ENCODE measurements at places on chromosomes 3 and 15.

- DNase-seq: no peak
Measured at GRCh38 chr3:152176241-152176640, 92.5 kb upstream of the MBNL1 start.

- peak; percentile 45 for DNase-seq
Measured at GRCh38 chr3:47578691-47579632, at the start of gene CSPG5. TSS of gene CSPG5 (minus strand) at chr3:47578865. CDS start at chr3:47578693, 172 bp downstream.

GRCh38 chr3:30199096-30199759 lies 407.2 kb upstream of the TGFBR2 start:
- DNase-seq: no peak

- no peak for DNase-seq
Measured at GRCh38 chr15:19984101-19984500, 557.5 kb downstream of the GOLGA6L6 start.

GRCh38 chr3:111929484-111929883 lies 49.3 kb upstream of the ABHD10 start:
- DNase-seq: no peak

GRCh38 chr3:9700536-9700935 lies 3.1 kb upstream of the CPNE9 start:
- no peak for DNase-seq

GRCh38 chr3:168121184-168122017 lies 25.7 kb upstream of the GOLIM4 start:
- no peak for DNase-seq

DNA sequence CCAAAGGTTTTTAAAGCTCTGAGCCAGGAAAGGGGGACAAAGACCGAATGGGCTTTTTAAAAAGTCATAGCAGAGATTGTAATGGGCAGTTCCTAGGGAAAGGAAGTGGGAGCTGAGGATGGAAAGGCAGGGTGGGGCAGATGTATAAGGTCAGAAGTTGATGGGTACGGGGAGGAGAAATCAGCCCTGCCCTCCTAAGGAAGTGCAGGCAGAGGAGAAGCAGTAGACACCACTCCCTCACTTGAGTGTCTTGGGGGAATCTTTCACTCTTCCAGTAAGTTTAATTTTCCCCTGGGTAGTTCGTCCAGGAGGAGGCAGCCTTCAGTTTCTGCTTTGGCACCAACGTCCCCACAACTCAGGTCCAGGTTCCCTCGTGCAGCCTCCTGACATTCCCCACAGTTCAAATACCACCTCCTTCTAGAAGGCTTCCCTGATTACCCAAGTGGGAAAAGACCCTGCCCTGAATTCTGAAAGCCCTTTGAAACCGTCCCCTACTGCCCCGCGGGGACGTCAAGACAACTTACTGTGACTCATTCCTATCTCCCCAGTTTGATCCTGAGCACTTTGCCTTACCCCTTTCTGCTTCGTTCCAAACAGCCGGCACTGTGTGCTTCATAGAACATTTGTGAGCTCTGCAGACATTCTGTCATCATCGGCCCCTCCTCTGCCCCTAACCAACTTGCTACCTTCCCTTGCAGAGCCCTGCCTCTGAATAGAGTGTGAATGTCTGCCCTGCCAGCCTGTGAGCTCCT lies 14.3 kb upstream of the SRP14 start:
- no peak for DNase-seq

- DNase-seq: no peak
Measured at GRCh38 chr15:75008221-75008625, 12.9 kb downstream of the SCAMP5 start.

GRCh38 chr3:157428853-157429252 lies 7.8 kb upstream of the PTX3 start:
- DNase-seq: no peak

DNA sequence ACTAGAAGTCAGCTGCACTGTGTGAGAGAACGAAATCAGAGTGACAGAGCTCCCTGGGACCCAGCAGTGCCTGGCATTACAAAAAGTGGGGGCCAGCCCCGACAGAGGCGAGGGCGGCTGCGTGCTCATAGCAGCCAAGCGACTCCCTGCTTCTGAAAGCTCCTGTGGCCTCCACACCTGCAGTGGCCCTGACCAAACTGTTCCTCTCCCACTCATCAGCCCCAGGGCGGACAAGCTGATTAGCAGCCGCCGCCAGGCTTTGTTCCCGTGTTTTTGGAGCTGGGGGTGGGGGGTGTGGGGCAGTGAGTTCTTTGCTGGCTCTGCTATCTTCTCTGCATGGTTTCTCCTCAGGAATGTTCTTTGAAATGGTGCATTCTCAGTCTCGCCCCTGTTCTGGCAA lies 58.1 kb downstream of the DGKG start:
- DNase-seq: no peak

- no peak for DNase-seq
Measured at GRCh38 chr3:148266341-148266740, 431.4 kb upstream of the AGTR1 start.

DNA sequence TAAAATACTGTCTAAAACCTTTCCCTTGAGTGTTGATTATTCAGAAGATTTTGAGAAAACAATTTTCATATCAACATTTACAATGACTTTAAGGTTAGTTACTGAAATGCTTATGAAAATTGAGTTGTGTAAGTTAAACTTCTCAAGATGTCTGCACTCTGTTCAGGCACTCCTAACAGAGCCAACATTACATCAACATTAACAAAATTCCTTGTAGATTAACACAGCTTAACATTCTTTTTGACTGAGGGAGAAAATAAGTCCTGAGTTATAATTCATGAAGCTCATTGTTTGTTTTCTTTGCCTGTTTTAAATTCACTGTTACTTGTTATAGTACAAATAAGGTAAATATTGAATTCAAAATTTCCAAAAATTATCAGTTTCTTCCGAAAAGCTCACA lies 9.0 kb downstream of the ACKR4 start:
- DNase-seq: no peak

- no peak for DNase-seq
Measured at GRCh38 chr3:171792531-171792930, 17.8 kb downstream of the PLD1 start.

- no peak for DNase-seq
Measured at GRCh38 chr15:53555226-53555625, 204.2 kb downstream of the WDR72 start.

- no peak for DNase-seq
Measured at GRCh38 chr3:45464336-45465170, 76.2 kb downstream of the LARS2 start.

DNA sequence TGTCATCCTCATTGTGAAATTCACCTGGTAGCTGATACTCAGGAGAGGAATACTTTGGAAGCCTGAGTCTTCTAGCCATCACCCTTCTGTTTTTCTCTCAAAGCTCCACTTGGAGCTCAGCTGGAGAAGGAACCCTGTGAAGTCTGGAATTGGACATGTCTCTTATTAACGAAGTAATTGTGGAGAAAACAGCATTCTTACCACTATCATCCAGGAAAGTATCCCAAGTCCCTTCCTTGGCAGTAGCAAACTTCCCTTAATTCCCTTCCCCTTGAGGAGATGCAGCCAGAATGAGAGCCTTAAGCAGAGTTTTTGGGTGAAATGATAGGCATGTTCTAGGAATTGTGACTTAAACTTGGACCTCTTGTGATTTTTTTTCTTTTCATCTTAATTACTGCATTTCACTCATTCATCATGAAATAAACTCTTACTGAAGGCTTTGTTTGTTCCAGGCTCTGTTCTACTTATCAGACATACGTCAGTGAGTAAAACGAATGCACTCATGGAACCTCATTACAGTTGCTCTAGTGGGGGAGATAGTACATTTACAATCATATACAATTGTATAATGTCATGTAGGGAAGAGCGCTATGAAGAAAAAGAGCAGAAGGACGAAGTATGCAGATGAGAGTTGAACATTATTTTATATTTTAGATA lies 30.5 kb upstream of the TCF12 start:
- no peak for DNase-seq

GRCh38 chr15:97604677-97605076 lies 355.8 kb upstream of the ARRDC4 start:
- no peak for DNase-seq

DNA sequence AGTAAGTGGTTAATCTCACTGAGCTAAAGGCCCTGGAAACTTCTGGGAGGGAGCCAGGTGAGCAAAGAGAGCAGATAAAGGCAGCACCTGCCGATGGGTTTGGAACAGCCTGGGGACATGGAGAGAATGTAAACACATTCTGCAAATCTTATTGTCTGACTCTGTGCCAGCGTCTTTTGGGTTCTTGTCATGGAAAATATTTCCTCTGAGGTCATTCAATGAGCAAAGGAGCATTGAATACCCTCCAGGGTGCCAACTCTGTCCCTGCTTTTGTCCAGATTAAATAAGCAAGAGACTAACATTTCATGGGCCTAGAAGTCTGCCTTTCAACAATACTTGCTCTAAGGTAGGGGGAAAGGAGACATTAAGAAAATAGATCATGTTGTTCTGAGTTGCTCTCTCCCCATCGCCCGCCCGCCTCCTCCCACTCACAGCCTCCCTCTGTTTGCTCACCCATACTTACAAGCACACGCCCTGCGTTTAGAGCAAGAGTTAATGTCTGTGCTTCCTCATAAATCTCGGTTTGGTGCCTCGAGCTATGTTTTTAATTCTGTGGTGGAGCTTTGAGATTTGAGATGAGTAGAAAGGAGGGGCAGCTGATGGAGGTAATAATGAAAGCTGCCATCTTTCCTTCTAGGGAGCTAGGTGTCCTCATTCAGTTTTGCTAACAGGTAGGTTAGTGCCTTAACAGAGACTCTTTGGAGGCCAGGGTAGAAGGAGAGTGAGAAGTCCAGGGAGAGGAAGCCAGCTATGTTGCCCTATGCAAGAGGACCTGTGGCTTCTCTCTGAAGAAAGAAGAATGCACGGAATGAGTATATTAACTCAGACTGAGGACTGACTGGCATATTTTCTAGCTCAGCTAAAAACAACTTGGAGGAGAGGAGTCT lies 132.9 kb downstream of the TPRG1 start:
- DNase-seq: no peak

- DNase-seq: no peak
Measured at GRCh38 chr15:86018679-86019078, 61.0 kb upstream of the AGBL1 start.

DNA sequence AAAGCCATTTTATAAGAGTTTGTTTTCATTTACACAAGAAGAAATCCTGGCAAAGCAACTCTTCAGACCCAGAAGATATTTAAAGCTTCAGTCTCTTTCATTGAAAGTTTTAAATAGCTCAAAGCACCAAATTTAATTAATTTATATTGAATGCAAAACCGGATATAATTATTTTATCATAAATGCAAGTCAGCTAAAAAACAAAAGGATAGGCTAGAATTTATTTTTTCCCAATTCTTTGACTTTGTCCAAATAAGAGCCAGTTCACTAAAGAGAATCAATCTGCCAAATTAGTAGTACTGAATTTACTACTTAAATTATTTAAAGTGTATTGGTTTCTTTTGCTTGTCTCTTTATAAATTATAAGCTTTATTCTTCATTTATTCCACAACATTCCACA lies 101.5 kb downstream of the ZNF385D start:
- no peak for DNase-seq

DNA sequence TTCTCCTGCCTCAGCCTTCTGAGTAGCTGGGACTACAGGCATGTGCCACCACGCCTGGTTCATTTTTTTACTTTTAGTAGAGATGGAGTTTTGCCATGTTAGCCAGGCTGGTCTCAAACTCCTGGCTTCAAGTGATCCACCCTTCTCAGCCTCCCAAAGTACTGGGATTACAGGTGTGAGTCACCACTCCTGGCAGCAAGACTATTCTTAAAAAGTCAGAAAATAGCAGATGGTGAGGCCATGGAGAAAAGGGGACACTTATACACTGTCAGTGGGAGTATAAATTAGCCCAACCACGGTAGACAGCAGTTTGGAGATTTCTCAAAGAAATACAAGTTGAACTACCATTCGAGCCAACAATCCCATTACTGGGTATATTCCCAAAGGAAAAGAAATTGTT lies 603.3 kb upstream of the TBL1XR1 start:
- no peak for DNase-seq

GRCh38 chr15:78422571-78423340 lies 15.3 kb upstream of the IREB2 start:
- no peak for DNase-seq
